CD8-positive, alpha-beta T cell (primary cell): ENCODE measurements at places on chromosomes 11 and 22.

DNA sequence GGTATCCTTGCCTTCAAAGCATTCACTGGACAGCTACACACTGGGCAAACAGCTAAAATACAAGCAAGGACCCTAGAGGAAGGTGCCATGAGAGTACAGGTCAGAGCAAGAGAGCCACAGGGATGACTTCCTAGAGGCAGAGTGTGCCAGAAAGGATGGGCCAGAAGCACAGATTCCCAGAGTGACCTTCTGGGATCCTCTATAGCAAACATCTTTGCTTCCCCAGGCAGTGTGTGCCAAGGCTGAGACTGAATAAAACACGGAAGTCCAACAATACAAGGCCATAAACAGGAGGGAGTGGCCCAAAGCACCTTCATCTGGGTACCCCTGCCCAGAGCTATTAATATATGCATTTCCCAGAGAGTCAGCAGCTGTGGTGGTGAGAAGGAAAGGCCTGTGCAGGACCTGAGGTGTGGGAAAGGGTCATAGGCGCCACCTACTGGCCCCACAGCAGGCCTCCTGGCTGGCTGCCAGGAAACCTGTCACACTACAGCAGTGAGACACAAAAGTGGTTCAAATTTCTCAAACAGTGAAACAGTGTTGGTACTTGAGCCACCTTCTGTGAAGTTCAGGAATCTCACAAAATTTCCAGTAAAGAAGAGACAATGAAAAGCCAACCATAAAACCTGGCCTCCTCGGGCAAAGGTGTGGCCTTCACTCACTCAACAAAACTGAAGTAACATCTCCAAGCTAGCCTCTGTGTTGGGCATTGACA, 20.3 kb downstream of the CLPB start:
- peak; percentile 65 for DNase-seq

DNA sequence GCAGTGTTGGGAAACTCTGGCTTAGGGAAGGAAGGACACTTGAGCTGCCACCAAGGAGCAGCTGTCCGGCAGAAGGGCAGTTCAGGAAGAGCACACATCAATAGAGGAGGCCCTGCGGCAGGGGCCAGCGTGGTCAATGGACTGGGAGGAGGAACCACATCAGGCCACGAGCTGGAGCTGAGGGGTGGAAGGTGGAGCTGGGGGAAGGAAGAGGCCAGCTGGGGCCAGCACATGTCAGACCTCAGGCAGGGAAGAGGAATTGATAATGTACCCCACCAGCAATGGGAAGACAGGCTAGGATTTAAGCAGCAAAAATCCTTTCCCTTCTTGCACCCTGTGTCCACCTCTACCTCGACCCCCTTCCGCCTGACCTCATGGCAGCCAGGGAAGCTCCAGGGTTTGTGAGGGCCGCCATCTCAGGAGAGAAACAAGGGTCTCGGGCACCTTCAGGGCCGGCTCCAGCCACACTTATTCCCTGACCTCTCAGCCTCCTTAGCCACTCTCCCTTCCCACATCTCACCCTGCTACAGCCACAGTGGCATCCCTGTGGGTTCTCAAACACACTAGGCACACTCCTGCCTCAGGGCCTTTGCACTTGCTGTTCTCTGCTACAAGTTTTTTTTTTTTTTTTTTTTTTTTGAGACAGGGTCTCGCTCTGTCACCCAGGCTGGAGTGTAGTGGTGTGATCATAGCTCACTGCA, 157.8 kb upstream of the GRK3 start:
- no peak for DNase-seq

DNA sequence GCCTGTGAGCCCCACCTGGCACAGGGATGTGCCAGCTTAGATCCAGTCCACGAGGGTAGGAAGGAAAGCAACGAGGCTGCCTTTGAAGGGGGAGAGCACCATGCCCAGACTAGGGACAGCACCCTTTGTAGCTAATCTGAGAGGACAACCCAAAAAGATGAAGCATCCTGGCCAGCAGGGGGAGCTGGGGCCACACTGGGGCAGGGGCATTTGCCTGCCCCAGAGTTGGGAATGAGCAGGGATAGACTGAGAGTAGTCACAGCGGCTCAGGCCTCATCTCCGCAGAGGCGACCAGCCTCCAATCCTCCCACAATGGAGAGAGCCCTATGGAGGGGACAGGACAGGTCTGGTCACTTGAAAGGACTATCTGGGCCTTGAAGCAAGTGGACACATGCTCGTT, 16.4 kb downstream of the LMO1 start:
- DNase-seq, result peak; percentile 18

DNA sequence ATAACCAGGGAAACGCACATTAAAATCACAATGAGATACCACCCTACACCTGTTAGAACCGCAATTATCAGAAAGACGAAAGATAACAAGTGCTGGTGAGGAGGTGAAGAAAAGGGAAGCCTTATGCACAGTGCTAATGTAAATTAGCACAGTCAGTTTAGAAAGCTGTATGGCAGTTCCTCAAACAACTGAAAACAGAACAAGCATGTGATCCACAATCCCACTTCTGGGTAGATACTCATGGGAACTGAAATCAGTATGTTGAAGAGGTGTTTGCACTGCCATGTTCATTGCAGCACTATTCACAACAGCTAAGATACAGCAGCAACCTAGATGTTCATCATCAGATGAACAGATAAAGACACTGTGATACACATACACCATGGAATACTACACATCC, 75.0 kb upstream of the CCND1 start:
- DNase-seq, result no peak

GRCh38 chr22:27750584-27751265, 50.8 kb downstream of the MN1 start:
- no peak for DNase-seq

- DNase-seq, result no peak
These were observed 43.9 kb downstream of the ADM start for GRCh38 chr11:10348650-10349280.

GRCh38 chr11:71301046-71301857, 48.9 kb upstream of the SHANK2 start:
- no peak for DNase-seq

DNA sequence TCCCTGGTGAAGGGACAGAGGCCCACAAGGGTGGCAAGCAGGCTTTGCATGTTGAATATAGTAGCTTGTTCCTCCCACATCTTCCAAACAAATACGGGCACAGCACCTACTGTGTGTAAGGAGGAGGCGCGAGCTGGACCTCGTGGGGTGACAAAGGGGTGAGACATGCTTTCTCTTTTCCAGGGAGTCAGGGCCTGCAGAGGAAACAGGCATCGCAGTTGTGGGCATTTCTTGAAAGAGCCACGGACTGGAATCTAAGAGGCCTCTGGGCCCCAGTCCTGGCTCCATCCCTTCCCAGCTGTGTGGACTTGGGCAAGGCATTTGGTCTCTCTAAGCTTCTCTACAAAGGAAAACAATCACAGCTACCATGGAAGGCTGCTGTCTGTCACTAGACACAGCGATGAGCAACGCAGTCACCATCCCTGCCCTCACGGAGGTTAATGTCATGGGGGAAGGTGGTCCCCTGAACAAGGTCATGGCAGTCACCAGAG, 13.0 kb upstream of the CDC42EP1 start:
- DNase-seq, result no peak

- no peak for DNase-seq
These were observed 6.1 kb downstream of the CAPN5 start for GRCh38 chr11:77072851-77073327.

- DNase-seq, result no peak
These were observed 194.8 kb upstream of the BLID start for GRCh38 chr11:122310766-122311165.
